ENCODE measurements at places on chromosomes 3 and 15. TPM values are rescaled to one million over a fixed set of nuclear protein-coding genes. Genes with fewer than 3 reads are reported as not detected.

Gene EPM2AIP1
- polyA plus RNA-seq: 57.2 TPM

Gene DZIP1L
- polyA plus RNA-seq: 12.7 TPM

Gene CELSR3
- polyA plus RNA-seq: 0.76 TPM

Gene TMC3
- 0.12 TPM for polyA plus RNA-seq

Gene PTX3
- polyA plus RNA-seq: 4.7 TPM

Gene APOD
- 5.7 TPM for polyA plus RNA-seq

Gene CCDC54
- 0.14 TPM for polyA plus RNA-seq

Gene CPN2
- polyA plus RNA-seq: 0.11 TPM

Gene EPB42
- polyA plus RNA-seq: 1.8 TPM

Gene MLF1
- 64.2 TPM for polyA plus RNA-seq

Gene ADAMTS9
- polyA plus RNA-seq: 138 TPM

Gene ISLR2
- 0.75 TPM for polyA plus RNA-seq

Gene KNG1
- 168 TPM for polyA plus RNA-seq

Gene KIF7
- polyA plus RNA-seq: 9.4 TPM

Gene CFAP91
- polyA plus RNA-seq: 25.5 TPM

All from right renal cortex interstitium (tissue), 3 donors.